ENCODE measurements at places on chromosomes 13 and 19.

- no peak for DNase-seq
These were observed 117.6 kb upstream of the SOX1 start for GRCh38 chr13:111949311-111949710.

GRCh38 chr13:31919241-31919640 is 112.3 kb upstream of the FRY start:
- no peak for DNase-seq

DNA sequence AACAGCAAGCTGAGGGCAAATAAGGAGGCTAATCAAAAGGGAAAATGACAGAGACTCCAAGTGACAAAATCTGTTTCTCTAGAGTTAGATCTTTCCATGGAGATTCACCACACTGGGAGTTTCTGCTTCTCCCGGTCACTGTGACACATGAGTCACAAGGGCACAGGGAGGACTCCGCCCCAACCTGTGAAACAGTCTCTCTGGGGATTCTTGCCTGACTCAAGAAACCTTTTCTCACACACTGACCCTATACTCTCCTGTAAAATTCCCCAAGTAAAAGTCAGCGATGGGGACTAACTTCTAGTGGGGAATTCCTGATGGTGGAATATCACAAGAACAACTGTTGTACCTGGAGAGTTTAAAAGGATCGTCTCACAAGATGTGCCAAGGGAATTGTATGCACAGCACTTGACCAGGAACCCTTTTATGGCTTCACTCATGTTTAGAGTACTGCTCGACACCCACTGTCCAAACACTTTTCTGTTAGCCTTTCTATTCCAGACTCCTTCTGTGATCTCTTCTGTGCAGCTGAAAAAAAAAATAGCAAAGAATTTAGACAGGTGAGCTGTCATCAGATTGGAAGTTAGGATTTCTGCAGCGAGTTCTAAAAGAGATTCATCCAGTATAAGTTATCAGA is 46.8 kb upstream of the URAD start:
- DNase-seq = no peak

GRCh38 chr13:33348366-33348765 is 62.8 kb upstream of the STARD13 start:
- DNase-seq = no peak

DNA sequence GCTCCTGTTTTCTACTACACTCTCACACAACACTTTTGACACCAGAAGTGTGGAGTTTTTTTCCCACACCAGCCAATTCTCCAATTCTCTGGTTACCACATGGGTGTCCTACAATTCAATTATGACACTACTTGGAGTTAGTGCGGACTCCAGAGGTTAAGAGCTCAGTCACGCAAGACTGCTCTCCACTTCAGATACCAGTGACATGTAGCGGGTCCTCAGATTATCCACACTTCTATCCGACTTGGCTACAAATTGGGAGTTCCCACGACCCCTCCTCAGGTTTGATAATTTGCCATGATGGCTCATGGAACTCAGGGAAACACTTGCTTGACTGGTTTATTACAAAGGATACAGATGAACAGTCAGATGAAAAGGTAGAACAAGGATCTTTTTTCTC is 32.9 kb downstream of the PAN3 start:
- no peak for DNase-seq

GRCh38 chr19:12802267-12803106 is 618 bp downstream of the THSD8 start:
- no peak for DNase-seq

- no peak for DNase-seq
These were observed 19.8 kb downstream of the PROZ start for GRCh38 chr13:113178070-113178895.

DNA sequence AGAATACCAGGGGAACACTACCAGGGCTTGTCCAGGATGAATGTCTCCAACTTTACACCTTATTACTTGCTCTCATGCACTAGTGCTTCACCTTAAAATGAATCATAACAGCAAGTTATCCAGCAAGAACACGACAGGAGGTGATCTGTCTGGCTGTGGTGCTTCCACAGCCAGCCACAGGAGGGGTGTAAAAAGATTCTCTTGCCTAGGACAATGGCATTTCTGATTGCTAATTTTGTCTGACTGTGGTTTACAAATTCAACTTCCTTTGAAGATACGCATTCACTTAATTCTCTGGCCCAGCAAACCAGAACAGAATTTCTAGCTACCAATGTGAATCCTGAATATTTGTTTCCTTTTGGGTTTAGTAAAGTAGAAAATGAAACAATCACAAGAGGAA is 23.1 kb upstream of the COG3 start:
- no peak for DNase-seq

DNA sequence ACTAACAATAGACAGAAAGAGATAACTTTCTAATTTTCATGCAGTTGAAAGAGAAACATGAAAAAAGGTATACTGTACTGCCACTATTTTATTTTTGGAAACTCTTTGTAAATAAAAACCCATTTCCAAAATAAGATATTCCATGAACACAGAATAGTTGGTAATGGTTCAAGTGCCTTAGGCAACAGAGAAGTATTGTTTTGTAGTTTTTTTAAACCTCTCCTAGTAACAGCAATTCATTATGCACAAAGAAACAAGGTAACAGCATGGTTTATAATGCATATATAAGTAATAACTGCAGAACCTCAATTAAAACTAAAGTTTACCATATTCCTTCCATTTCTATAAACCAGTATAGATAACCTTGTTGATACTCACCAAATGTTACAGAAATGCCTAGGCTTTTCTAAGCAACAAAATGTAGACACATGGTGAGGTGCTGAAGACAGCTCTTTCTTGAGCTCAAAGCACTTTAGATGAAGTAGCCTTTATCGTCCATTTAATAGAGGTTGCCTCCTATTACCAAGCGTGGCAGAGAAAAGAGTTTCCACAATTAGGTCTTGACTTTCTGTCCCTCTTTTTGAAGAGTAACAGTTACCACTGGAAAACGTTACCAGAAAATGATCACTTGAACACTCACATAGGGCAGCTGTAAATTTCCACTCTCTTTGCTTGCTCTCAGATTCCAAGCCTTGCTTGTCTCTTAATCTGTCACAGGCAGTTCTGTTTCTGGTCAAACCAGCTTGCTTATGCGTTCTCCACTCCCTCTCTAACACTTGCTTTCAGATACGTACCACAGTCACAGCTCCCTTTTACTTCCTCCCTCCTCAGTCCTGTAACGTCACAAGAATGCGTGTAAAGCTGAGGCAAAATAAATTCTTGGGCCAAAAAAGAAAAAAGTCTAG is 42.9 kb downstream of the CAB39L start:
- DNase-seq = peak; percentile 27

DNA sequence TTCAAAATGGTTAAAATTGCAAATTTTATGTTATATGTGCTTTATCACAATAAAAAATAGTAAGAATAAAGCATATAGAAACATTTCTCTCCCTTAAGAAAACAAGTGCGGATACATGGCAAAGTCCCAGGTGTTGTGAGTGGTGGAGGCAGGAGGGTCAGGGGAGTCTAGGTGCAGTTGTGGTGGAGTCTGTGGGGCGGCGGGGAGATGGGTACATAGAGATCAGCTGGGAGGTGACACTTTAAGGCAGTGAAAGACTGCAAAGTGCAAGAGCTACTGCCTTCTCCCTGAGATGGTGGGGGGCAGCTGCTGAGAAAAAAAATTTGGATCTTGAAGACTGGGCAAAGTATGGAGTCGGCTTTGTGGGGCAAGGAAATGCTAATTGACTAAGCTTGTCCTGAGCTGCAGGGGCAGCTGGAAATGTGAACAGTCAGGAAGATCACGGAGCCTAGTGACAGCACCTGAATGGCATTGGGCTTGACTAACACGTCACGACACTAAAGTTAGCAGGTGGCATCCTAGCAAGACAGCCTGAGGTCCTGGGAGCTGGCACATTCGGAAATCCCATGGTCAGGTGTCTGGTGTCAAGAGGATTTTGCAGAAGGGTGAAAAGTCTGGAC is 72.9 kb upstream of the IRS2 start:
- DNase-seq = no peak

DNA sequence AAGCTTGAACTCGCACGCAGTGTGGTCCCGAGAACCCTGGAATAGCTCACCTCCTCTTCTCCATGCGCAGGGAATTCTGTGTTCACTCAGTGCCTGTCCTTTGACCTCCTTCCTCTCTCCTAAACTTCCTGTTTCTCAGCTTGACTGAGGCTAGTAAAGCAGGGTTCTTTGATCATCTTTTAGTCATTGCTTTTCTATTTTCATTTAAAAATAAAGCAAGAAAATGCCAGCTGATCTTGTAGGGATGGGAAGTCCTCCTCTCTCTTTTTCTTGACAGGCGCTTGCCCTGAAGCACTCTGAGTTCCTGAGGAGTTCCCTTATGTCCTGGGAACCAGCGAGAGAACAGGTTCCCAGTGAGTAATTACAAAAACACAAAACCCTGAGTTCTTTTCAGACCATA is 62.8 kb downstream of the ARHGEF7 start:
- DNase-seq = no peak

GRCh38 chr13:76378767-76379166 is 507.4 kb downstream of the KCTD12 start:
- DNase-seq = no peak

GRCh38 chr19:13932911-13933393 is 5.3 kb downstream of the PODNL1 start:
- DNase-seq = no peak

DNA sequence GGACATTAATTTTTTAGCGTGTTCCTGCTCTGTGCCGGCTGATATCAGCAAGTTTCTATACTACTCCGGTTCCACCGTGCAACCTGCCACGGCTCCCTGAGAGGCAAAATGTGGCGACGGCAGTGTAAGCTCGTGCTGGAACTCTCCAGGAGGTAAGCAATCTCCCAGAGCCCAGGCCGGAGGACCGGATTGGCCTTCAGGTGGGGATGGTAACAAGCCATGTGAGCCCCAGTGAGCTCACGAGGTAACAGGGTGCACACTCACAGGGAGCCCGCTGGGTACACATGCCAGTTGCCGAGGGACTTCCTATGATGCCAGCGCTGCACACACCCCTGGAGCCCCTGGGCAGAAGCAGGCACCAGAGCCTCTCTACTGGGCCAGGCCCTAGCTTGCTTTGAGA is 38.5 kb downstream of the NAXD start:
- DNase-seq = no peak

- no peak for DNase-seq
These were observed 6.4 kb downstream of the NUDT15 start for GRCh38 chr13:48043789-48044503.

GRCh38 chr13:25225970-25226369 is 53.9 kb upstream of the AMER2 start:
- DNase-seq = no peak

DNA sequence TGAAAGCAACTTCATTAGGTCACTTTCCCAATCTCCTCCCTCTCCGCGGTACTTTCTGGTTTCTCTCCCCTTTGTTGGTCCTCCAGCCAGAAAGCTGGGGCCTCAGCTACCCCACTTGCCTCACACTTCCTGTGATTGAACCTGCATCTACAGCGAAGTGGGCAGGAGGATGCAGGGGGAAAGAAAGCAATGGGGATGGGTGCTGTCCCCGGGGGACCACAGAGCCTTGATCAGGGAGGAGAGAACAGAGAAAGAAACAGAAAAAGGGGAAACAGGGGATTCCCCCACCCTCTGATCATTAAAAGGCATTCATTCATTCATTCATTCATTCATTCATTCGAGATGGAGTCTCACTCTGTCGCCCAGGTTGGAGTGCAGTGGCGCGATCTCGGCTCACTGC is 74.2 kb downstream of the TRPM4 start:
- no peak for DNase-seq

- DNase-seq = no peak
These were observed 3.3 kb downstream of the VSTM2B start for GRCh38 chr19:29528946-29529645.

DNA sequence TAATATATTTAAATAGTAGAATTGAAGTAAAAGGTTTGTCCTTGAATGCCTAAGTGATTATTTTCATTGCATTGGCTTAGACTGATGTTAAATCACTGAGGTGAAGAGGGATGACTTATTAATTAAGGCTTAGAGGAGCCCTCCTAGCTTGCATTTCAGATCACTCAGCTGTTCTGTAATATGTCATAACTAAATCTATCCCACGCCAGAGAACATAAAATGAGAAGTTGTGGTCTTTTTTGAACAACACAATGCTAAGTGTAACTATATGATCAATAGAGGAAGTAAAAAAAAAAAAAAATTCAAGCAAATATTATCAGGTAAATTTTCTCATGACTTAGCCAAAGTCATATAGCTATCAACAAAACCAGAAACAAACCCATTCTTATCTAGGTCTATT is 752.2 kb downstream of the GPC5 start:
- DNase-seq = no peak

DNA sequence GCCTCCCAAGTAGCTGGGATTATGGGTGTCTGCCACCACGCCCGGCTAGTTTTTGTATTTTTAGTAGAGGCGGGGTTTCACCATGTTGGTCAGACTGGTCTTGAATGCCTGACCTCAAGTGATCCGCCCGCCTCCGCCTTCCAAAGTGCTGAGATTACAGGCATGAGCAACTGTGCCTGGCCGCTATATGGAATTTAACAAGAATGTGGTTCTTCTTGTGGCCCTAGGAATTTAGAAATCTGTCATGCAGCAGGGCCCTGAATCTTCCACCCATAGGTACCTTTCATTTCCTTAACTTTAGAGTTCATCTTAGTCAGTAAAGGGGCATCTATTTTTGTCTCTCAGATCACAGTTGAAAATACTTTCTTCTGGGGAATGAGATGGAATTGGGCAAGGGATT is 25.6 kb upstream of the NDFIP2 start:
- DNase-seq = no peak

DNA sequence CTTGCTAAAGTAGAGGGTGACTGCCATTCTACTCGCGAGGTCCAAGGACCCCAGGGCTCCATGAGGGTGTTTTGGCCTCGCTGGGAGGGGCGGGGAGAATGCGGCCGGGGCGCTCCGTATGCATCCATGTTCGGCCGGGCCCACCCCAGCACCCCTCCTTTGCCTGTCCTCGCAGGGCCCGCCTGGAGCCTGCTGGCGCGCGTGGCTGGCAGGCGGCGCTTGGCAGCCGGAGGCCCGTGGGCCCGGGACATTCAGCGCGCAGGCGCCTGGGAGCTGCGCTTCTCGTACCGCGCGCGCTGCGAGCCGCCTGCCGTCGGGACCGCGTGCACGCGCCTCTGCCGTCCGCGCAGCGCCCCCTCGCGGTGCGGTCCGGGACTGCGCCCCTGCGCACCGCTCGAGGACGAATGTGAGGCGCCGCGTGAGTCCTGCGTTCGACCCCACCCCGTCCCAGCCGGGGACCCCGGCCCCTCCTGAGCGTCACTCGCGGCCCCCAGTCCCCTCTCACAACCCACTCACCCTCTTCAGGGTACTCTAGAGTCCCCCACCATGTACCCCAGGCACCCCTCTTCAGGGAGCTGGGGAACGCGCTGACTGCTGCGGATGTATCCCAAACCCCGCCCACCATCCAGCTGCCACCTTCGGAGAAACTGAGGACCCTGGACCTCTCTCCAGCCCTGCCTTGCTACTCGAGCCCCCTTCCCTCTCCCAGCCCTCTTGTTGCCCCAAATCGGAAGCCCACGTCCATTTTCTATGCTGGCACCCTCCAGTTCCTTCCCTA is 4.1 kb downstream of the DLL3 start:
- no peak for DNase-seq

GRCh38 chr13:86098511-86098910 is 299.3 kb upstream of the SLITRK6 start:
- DNase-seq = no peak

Data from skin of body (tissue), 3 donors.